Caco-2 (cell line): ENCODE measurements at places on chromosomes 3 and 15.

GRCh38 chr15:54566654-54567053 lies 588.4 kb downstream of the UNC13C start:
- DNase-seq: no peak

DNA sequence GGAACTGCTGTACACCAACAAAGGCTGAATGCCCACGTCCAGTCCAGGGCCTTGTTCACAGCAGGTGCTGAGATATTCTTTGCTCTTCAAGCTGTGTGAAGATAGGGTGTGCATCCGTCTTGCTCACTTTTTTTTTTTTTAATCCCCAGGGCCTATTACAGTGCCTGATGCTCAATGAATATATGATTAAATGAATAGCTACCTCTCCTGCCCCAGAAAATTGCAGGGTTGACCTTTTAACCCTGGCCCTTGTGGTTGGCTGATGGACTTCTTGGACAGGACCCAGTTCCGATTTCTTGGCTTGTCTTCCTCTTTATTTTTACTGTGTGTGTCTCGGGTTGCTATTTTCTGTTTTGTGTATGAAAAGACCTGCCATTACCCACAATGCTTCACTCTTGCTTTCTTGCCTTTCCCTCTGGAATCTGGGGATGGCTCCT lies 2.9 kb upstream of the FYTTD1 start:
- no peak for DNase-seq

GRCh38 chr3:105397974-105398373 lies 31.3 kb downstream of the ALCAM start:
- no peak for DNase-seq

GRCh38 chr15:99511866-99512661 lies 53.7 kb upstream of the MEF2A start:
- DNase-seq: no peak

DNA sequence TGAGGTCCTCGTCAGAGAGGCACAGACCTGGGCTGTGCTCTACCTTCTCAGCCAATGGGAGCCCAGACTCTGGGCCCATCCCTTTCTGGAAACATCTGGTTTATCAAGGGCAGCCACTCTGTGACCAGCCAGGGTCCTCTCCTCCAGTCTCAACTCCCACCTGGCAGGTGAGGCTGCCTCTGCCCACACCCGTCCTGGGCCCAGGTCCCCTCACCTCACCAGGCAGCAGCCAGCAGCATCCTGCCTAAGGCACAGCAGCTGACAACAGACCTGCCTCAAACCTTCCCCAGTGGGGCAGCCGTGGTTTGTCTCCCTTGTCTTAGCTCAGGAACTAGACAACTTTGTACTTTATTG lies 8.7 kb upstream of the VIPR1 start:
- no peak for DNase-seq

DNA sequence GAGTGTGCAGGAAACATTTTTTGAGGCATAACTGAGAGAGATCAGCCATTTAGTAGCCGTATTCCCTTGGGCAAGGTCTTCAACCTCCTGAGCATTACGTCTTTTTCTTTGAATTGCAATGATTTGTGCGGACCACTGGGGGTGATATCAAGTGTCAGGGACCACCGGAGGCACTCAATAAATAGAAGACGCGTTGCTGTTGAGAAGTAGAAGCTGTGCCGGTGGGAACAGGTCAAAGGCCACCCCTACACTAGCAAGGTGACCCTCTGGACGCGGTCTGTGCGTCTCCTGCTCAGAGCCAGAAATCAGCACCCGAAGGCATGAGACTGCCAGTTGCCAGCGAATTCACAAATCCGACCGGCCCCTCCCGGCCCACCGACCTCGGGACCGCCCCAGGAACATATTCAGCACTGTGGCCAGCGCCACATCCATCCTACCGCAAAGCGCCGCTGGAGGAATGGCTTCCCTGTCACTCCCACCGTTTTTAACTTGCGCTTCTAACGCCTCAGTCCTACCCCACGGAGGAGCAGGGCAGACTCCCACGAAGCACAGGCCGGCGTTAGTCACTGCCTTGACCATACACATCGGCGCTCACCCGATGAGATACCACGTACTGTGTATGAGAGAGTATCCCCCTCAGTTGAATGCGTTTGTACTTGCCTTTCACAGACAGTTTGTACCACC lies 1.4 kb upstream of the GHSR start:
- no peak for DNase-seq

DNA sequence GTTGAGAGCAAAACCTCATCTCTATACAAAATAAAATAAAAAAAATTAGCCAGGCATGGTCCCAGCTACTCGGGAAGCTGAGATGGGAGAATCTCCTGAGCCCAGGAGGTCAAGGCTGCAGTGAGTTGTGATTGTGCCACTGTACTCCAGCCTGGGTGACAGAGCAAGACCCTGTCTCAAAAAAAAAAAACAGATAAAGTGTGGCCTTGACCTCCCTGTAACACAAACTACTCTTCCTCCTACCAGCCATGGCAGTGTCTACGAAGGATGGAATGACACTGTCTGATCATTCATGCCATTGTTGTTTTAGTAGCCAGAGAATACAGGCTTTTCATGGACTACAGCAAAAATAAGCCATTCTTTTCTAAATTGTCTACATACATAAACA lies 117.1 kb upstream of the IQSEC1 start:
- DNase-seq: no peak

DNA sequence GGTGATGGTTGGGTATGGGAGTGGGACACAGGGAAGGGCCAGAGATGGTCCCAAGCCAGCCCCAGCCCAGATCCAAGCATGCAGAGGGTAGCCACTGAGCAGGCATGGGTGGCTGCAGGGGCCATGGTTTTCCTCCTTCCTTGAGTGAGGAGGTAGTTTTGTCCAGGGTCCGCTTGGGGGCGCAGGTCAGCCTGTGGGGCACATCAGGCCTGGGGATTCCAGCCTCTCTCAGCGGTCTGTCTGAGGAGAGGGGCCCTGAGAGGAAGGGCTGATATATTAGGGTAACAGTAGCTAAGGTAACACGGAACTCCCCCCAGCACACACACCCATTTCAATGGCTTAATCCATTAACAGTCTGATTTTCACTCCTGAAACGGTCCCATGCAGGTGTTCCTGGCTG lies 22.7 kb upstream of the LCTL start:
- no peak for DNase-seq

DNA sequence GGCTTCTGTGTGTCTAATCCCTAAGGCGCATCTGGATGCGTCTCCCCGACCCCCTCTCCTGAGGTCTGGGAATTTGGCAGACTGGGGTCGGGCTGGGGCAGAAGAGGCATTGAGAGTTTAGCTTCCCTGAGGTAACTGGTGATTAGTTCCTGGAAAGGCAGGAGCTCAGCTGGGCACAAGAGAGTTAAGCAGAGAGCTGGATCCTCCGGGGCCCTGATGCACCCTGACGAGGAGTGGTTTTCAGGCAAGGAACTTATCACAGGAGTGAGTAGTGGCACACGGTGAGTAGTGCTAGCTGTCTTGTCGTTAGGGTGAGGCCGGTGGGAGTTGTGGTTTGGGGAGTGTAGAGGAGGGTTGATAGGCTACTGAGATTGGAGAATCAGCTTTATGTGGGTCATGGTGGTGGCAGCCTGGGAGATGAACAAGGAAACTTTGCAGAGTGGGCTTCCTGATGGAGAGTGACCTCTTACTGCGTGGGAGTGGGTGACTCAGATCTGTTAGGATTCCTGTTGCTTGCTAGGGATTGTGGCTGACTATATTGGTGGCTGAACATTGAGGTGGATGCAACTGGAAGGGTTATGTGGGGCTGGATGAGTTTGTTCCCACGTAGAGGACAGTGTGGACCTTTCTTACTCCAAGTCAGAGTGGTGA lies 897 bp downstream of the RAD54L2 start:
- DNase-seq: peak; percentile 43

DNA sequence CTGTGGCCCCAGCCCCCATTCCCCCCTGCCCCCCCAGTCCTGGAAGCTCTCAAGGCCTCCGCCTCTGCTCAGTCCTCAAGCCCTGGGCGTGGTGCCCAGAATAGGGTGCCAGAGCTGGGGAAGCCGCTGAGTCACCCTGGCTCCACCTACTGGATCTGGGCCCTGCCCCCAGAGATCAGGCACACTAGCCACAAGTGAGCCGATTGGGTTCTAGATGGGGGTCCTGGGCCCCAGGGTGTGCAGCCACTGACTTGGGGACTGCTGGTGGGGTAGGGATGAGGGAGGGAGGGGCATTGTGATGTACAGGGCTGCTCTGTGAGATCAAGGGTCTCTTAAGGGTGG lies 5.7 kb downstream of the EIF4G1 start:
- no peak for DNase-seq

GRCh38 chr15:60460931-60461330 lies 18.0 kb downstream of the ICE2 start:
- DNase-seq: no peak
